ENCODE measurements at places on chromosomes 2 and 18. TPM values are rescaled to one million over a fixed set of nuclear protein-coding genes. Genes with fewer than 3 reads are reported as not detected.

DNA sequence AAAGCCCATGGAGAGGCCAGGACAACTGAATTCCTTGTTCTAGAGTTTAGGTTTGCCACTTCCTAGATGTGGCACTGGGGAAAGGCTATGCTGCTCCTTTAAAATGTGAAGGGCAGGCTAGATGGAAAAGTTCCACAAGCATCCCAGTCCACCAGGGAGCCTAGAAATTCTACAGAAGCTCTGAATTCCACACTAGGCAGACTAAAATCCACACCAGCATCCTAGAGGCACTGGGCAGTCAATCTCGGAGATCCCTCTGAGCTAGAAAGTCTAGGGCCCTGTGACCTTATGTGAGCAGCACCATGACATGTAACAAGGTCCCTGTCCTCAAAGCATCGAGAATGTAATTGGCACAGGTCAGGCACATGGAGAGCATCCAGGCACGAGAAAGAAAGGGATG, 71.5 kb downstream of the LYPD1 start:
- H3K27ac ChIP-seq = no peak overlapping the region
- H3K36me3 ChIP-seq = no peaks in the 10 kb centered on the region
- no peak for DNase-seq
- no peak overlapping the region for H3K4me3 ChIP-seq

DNA sequence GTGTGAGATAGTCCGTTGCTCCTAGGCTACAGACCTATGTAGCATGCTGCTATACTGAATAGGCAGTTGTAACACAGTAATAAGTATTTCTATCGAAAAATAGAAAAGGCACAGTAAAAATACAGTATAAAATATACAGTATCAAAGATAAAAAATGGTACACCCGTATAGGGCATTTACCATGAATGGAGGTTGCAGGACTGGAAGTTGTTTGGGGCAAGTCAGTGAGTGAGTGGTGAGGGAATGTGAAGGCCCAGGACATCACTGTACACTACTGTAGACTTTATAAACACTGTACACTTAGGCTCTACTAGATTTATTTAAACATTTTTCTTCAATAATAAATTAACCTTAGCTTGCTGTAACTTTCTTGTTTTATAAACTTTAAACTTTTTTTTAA, 3.5 kb downstream of the MAP3K20 start:
- H3K4me1 ChIP-seq = peaks cover 10% of the 10 kb centered on the region
- no peaks in the 10 kb centered on the region for H3K36me3 ChIP-seq
- no peak overlapping the region for H3K27ac ChIP-seq
- DNase-seq = no peak
- H3K4me3 ChIP-seq = no peak overlapping the region
- H3K27me3 ChIP-seq = no peaks in the 10 kb centered on the region

DNA sequence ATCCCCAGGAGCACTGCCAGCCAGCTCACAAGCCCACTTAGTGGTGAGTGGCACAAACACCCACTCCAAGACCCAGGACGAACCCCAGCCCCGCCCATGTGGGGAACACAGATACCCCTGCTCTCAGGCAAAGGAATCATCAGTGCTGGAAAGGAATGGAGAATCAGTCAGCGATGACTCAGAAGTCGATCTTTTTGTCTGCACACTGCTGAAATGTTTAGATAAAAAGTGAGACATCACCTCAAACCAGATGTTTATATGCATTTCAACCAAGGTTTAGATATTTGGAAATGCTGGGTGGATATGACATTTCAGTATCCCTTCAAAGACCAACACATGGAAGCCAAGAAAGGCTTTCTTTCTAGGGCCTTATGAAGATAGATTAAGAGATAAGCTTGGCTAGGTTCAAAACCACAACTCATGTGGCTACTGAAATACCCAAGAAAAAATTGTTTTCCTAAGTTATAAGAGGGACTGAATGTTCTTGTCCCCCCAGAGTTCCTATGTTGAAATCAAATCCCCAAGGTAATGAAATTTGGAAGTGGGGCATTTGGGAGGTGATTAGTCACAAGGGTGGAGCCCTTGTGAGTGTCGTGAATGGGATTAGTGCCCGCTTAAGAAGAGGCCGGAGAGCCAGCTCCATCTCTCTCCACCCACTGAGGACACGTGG, 43.7 kb downstream of the POU3F3 start:
- H3K4me3 ChIP-seq = no peak overlapping the region
- no peaks in the 10 kb centered on the region for H3K4me1 ChIP-seq
- H3K36me3 ChIP-seq = no peaks in the 10 kb centered on the region
- no peak overlapping the region for H3K27ac ChIP-seq
- no peaks in the 10 kb centered on the region for H3K27me3 ChIP-seq

DNA sequence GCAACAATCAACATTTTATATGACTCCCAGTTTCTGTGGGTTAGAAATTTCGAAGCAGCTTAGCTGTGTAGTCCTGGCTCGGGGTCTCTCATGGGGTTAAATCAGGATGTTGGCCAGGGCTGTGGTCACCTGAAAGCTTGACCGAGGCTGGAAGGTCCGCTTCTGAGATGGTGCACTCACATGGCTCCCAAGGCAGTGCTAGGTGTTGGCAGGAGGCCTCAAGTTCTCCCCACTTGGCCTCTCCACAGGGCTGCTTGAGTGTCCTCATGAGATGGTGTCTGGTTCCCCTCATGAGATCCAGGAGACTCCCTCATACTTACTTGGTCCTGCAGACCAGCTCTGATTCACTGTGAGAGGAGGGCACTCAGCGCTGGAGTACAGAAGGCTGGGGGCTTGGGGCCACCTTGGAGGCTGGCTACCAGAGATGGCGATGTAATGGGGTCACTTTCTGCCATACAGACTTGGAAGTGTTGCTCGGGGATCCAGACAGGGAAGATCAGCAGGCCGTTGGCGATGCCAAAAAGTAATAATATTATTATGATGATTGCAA, 98.8 kb downstream of the INHBB start:
- DNase-seq = no peak
- no peaks in the 10 kb centered on the region for H3K4me1 ChIP-seq
- no peak overlapping the region for H3K27ac ChIP-seq

DNA sequence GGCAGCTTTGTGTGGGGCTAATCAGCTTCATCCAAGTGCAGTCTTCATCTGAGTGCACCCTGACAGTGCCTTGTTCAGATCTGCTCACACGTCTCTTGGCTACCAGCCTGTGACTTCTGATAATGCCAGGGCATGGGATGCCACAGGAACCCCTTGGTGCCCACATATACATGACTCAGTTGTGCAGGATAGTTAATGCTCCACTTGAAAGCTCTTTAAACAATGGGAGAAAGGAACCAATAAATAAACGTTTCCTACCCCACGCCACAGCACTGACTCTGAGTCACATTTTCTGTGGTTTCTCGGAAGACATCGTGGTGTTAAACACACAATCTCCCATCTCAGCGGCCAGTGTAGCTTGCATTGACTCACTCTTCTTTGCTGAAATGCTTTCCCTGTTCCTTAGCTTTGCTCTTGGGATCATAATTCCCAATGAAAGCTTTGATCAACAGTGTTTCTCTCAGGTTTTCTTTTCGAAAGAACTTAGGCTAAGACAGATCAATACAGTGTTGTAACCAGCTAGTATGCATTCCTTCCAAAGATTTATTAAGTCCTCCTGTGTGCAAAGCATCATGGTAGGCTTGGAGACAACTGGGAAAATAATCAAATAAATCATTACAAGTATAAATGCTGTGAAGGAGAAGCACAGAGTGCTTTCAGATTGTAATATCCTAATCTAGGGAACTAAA, 142.0 kb downstream of the COPS8 start:
- no peak for DNase-seq
- H3K27me3 ChIP-seq = no peaks in the 10 kb centered on the region
- H3K27ac ChIP-seq = no peak overlapping the region
- H3K36me3 ChIP-seq = no peaks in the 10 kb centered on the region
- H3K4me1 ChIP-seq = no peaks in the 10 kb centered on the region

DNA sequence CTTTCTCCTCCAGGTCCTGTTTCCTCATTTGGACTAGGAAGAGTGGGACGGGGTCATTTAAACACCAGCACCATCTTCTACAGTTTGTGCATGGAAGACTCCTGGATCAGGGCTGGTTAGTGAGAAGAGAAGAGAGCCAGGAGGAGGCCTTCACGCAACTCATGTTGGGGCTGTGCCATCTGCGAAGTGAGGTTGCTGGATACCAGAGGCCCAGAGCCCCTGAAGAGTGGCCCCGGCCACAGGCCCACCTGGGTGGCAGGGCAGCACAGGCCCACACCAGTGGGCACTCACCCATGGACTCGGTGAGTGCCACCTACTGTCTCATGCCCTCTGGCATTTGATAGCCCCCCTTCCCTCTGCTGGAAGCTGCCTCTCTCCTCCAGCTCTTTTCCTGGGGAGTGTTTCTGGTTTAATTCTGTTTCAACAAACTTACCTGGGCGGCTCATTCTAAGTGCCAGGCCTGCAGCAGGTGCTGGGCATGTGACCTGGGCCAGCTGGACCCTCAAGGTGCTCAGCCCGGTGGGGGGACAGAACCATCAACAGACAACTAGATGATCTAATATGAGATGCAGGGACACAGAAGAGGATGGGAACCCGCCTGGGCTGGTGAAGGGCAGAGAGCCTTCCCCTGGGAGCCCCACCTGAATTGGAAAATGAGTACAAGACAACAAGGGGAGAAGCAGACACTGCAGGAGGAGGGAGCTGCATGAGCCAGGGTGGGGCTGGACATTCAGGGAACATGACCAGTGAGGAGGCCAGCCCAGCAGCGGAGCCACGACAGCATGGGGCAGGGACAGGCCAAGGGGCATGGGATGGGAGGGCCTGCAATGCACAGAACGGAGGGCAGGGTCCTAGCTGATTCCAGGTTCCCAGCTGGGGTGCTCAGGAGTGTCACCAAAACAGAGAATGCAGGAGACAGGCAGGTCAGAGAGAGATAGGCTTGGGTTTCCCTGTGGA, 70.6 kb downstream of the MARCO start:
- DNase-seq = no peak
- H3K36me3 ChIP-seq = no peaks in the 10 kb centered on the region
- H3K4me1 ChIP-seq = no peaks in the 10 kb centered on the region
- no peaks in the 10 kb centered on the region for H3K27me3 ChIP-seq
- no peak overlapping the region for H3K27ac ChIP-seq

GRCh38 chr2:46914578-46915230, 902 bp downstream of the MCFD2 start:
- peak overlapping the region; percentile 94 for H3K4me3 ChIP-seq
- H3K27ac ChIP-seq = peak overlapping the region; percentile 98
- H3K27me3 ChIP-seq = no peaks in the 10 kb centered on the region
- DNase-seq = peak; percentile 11
- H3K36me3 ChIP-seq = peaks cover 20% of the 10 kb centered on the region

DNA sequence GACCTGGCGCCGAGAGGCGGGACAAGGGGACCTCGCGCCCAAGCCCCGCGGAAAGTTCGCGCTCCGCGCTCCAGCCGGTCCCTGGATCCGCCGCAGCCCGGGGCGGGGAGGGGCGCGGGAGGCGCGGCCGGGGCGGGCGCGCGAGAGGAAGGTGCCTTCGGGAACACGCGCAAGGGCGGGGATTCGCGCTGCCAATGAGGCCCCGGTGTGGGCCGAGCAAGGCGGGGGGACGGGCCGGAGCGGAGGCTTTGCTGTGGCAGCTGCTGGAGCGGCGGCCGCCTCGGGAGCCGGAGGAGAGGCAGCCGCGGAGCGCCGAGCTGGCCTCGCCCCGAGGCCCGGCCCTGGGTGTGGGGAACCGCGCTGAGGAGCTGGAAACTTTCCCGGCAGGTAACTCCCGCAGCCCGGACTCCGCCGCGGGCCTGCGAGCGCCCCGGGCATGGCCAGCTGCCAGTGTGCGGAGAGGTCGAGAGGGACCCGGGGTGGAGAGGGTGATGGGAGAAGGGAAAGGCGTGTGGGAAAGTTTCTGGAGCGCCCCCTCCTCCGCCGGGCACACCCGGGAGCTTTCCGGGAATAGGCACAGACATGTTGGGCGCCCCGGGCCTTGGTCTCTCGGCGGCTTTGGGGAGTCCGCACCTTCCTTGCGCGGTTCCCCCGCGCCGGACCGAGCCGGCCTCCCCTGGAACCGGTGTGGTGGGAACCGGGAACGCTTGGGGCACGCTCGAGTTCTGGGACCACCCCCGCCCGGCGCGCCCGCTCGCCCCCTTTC, at the start of gene TANC1:
Gene TANC1 (plus strand): TSS at position 245 of the 766 bp plus-strand sequence. CDS start 97,271 bp downstream, outside the sequence.
- no peak within 1 kb of the TSS for H3K27ac ChIP-seq
- H3K4me3 ChIP-seq = peak within 1 kb of the TSS; percentile 31
- peak; percentile 72 for DNase-seq
- H3K27me3 ChIP-seq = no peaks in the 10 kb centered on the region

DNA sequence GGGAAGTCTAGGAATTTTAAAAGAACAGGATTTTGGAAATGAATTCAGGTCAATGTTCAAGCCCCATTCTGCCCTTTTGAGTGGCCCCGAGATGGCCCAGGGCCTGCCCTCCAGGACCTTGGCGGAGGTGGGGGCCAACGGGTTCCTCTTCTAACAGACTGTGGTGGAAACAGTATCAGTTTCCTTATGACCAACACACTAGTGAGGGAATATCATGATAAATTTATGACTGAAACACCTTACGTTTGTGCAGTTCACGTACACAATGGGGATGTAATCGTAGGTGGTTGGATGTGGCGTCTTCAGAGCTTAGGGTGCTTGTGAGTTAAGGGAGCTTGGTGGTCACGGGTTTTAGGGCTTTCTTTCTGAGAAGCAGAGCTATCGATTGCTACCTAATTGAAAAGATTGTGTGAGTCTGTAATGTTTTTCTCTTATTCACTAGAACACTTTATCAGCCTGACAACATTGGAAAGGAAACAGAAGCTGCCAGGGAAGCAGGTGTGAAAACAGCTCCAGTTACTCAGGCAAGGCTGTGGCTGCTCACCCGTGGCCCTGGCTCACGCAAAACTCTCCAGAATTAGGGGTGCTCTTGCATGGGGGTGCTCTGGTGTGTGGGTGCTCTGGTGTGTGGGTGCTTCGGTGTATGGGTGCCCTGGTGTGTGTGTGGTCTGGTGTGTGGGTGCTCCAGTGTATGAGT, 165.3 kb downstream of the SNTG2 start:
- no peak overlapping the region for H3K4me3 ChIP-seq
- H3K27ac ChIP-seq = no peak overlapping the region
- no peaks in the 10 kb centered on the region for H3K4me1 ChIP-seq

DNA sequence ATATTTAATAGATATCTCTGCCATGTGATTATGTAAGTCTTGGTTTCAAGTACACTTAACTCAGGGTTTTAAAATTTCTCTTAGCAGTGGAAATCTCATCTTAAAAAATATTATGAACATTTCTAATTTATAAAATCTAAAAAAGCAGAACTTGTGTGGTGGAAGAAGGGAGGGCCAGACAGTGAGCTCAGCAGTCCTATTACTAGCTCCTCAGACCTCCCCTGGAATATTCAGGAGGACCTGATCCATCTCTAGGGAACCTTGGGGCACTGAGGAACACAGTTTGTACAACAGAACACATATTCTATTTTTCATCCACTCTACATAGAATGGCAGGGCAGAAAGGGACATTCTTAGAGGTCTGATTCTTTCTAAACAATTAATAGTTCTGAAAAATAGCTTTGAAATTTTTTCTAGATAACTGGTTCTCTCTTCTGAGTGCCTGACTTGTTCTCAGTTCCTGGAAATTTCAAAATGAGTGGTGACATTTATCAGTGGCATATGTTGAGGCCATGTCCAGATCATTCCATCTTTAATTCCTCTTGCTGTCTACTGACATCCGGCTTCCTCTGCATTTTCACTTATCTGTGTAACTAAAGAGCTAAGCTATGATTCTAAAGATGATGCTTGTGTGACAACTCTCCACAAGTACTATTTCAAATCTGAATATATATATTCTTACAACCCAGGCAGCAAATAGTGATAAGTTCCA, 8.2 kb upstream of the MAP4K4 start:
- peaks cover 12% of the 10 kb centered on the region for H3K4me1 ChIP-seq
- H3K36me3 ChIP-seq = no peaks in the 10 kb centered on the region
- no peak overlapping the region for H3K27ac ChIP-seq
- H3K4me3 ChIP-seq = no peak overlapping the region
- no peaks in the 10 kb centered on the region for H3K27me3 ChIP-seq

IL1R1 gene
- 0.64 TPM for total RNA-seq

HOXD13 gene
- not detected for total RNA-seq

LRATD1 gene
- total RNA-seq = not detected

POTEI gene
- total RNA-seq = not detected

AOX1 gene
- 0.13 TPM for total RNA-seq

MARCO gene
- not detected for total RNA-seq

RAB27B gene
- total RNA-seq = 1.3 TPM

Data from naive thymus-derived CD4-positive, alpha-beta T cell (primary cell).